Lower leg skin (tissue), 4 donors: ENCODE measurements at places on chromosomes 12 and 14. TPM values are rescaled to one million over a fixed set of nuclear protein-coding genes. Genes with fewer than 3 reads are reported as not detected.

The CIROP gene
- total RNA-seq, result not detected

The HOXC11 gene
- 5.1 TPM for total RNA-seq

The AQP2 gene
- total RNA-seq, result not detected

The KRT73 gene
- total RNA-seq, result 5.2 TPM

The LHX5 gene
- total RNA-seq, result not detected

The HOXC4 gene
- 1.7 TPM for total RNA-seq

The HEBP1 gene
- total RNA-seq, result 35.8 TPM

The SLC5A8 gene
- not detected for total RNA-seq

The MMP19 gene
- 9.0 TPM for total RNA-seq

The POU6F1 gene
- 5.5 TPM for total RNA-seq

The SERPINA3 gene
- total RNA-seq, result 9.9 TPM

The ANKS1B gene
- 4.0 TPM for total RNA-seq

The CALCOCO1 gene
- total RNA-seq, result 356 TPM

The B3GNT4 gene
- total RNA-seq, result 7.9 TPM

The GLIPR1L1 gene
- not detected for total RNA-seq

The GDF3 gene
- total RNA-seq, result not detected

The CMAS gene
- total RNA-seq, result 26.2 TPM

The RPL10L gene
- total RNA-seq, result not detected

The IL22 gene
- not detected for total RNA-seq

The IFI27 gene
- 70.2 TPM for total RNA-seq

The CCDC92 gene
- 11.9 TPM for total RNA-seq

The CLEC1A gene
- total RNA-seq, result 1.0 TPM

The CKAP4 gene
- total RNA-seq, result 75.0 TPM
